Activated naive CD4-positive, alpha-beta T cell (primary cell): ENCODE measurements at places on chromosomes 2 and 18.

DNA sequence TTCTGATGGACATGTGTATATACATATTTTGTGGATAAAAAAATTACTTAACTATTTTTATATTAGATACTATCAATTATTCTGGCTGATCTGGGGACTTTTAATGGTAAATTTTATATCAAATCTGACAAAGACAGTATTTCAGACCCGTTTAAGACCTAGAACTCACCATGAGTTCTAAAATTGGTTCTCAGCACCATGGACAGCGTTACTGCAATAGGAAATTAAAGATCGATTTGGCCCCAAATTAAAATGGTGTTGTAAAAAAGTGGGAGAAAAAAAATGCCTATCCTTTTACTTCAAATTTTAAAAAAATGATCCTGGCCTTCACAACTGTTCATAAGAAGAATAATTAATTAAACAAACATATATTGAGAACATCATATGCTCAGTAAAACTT, 919 bp upstream of the SCN2A start:
- no peak for DNase-seq

- DNase-seq, result no peak
These were observed 101.7 kb upstream of the ZNF521 start for GRCh38 chr18:25453556-25454269.

DNA sequence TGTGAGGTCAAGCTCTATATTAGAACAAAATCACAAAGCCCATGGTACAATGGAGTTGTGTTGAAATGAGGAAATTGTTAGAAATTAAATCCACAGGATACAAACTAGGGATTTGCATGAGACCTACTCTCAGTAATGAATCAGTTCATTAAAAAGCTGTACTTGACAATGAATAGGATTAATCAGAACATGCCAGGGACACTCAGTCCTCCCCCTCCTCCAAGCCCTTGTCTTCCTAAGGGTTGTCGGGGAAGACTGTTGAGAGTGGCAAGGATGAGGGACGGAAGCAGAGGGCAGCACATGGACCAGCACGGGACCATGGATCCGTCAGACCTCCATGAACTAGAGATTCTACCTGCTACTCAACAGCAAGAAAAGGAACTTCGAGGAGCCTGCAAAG, 39.8 kb downstream of the SPRED2 start:
- DNase-seq, result no peak

DNA sequence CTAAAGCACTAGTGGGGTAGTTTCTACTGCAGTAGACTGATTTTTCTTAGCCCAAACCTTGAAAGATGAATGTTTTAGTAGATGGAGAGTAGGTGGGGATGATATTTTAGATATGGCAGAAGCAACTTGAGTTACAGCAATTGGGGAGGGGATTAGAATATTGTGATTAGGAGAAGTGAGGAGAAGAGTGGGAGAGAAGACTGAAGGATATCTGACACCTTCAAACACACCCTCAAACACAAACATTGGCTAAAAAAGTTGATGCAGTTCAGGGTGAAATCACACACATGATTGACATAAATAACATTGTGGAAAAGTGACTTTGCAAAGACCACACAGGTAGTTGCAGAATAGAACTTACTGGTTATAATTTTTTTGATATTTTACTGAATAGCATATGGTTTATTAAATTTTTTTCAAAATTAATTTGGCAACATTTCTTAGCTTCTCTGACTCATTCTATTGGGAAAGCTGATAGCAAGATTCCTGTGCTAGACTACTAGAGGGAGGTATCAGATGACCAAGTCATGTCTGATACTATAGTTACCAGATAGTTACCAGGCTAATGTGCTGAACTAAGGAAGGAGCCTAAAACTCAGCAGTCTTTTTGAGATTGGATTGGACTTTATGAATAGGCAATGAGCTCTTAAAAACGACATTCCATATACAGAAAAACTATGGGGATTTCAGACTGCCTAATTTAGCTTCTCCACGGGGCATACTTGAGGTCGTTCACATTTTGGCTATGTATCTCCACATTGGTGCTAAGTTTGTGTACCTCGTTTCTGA, 73.0 kb downstream of the ACTR3 start:
- DNase-seq, result no peak

GRCh38 chr2:124986136-124986535, 961.0 kb downstream of the CNTNAP5 start:
- no peak for DNase-seq

DNA sequence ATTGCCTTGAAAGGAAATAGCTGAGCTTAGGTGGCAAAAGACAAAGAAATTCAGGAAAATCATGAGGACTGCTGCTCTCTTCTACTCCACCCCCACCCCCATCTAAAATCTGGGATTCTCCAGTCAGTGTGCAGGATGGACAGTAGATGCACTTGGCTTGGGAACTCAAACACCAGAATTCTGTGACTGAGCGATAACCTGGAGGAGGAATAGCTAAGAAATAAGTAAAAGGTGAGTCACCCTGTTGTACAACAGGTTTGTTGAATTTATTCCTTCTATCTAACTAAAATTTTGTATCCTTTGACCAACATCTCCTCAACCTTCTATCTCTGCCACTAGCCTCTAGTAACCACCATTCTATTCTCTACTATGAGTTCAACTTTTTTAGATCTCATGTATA, 1029.9 kb upstream of the ACVR2A start:
- DNase-seq, result no peak

DNA sequence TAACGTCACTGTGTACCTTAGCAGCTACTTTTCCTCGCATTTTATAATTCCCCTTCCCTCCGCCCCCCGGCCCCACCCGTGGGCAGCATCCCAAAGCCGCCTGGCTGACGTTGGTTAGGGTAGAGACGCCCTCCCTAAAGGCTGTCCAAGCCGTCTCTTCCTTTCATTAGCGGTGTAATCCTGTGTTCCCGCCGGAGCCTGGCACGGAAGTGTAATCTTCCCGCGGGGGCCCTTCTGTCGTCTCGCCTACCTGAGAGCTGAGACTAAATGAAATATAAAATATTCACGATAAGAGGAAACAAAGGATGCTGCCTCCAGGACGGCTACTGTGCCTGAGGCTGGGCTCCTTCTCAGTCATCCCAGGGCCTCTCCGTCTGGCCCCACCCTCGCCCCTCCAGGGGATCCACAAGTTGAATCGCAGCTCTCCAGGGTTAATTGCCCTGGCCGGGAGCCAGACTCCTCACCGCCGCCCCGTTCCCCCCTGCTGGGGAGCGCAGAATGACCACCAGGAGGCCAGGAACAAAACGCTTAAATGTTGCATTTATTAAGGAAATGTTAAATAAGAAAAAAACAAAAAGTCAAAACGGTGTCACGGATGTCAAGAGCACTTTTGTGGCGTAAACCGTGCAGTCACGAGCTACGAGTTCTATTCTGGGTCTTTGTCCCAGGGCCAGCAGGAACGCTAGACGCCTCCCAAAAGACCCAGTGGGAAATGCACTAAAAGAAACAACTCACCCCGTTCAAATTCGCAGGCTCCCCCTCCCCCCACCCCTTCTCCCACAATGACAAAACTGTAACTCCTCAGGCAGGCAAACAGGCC, 1.5 kb downstream of the RPRM start:
- DNase-seq, result no peak

DNA sequence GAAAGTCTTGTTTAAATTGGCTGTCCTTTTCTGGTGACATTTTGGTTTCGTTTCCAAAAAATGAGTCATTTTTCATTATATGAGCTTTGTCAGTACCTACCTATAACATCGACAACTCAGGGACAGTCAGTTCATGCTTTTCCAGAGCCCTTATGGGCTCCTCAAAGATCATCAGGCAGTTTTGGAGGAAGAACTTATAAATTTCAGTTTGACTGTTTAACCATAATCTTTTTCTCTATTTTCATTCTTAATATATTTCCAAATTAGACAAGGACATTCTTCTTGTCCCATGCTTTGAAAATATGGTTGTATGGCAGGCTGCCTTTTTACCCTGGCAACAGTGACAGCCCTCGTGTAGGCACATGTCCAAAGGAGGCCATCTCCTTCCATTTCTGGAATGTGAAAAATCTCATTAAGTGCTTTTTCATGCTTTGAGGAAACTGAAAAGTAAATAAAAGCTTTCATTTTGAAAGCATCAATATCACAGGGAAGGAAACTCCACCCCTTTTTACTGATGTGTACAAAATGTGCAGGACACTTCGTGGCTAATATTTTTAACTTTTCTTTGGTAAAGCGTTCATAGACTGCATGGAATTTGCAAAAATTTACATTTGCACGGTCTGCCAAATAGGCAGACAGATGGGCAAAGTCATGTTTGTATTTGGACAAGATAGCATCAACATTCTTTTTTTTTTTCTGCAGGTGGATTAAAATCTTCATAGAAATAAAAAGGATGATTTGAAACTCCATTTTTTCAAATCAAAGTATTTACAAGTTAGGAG, 7.2 kb upstream of the PROC start:
- no peak for DNase-seq

- DNase-seq, result no peak
These were observed 75.6 kb upstream of the ETAA1 start for GRCh38 chr2:67321588-67321903.
